Nephron progenitor cell (in vitro differentiated cells): ENCODE measurements at places on chromosomes 3 and 15.

- no peak for DNase-seq
These were observed 36.9 kb downstream of the TXNRD3 start for GRCh38 chr3:126618021-126618420.

GRCh38 chr3:149548669-149549065, 74.2 kb downstream of the TM4SF4 start:
- no peak for DNase-seq

GRCh38 chr3:53151870-53152660, 8.9 kb upstream of the PRKCD start:
- no peak for DNase-seq

- DNase-seq: no peak
These were observed 15.6 kb downstream of the CYP19A1 start for GRCh38 chr15:51322621-51323296.

- DNase-seq: no peak
These were observed 116.4 kb upstream of the ARHGEF3 start for GRCh38 chr3:56918111-56918568.

DNA sequence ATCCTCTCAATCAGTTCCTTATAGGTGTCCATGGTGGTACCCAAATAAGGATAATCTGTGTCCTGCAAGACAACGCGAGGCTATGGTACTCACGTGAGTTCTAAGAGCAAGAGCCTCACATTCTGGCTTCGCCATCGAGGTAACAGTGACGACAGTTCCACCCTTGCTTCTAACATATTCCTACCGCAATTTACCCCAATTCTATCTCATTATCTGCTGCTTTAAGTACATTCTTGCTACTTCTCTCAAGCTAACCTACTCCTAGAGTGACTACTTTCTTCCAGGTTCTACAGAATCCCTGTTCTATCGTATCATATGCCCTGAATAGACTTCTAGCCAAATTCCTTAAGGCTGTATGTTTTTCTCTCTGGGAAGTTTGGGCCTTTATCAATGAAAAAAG, 26.6 kb downstream of the TFRC start:
- DNase-seq: no peak

DNA sequence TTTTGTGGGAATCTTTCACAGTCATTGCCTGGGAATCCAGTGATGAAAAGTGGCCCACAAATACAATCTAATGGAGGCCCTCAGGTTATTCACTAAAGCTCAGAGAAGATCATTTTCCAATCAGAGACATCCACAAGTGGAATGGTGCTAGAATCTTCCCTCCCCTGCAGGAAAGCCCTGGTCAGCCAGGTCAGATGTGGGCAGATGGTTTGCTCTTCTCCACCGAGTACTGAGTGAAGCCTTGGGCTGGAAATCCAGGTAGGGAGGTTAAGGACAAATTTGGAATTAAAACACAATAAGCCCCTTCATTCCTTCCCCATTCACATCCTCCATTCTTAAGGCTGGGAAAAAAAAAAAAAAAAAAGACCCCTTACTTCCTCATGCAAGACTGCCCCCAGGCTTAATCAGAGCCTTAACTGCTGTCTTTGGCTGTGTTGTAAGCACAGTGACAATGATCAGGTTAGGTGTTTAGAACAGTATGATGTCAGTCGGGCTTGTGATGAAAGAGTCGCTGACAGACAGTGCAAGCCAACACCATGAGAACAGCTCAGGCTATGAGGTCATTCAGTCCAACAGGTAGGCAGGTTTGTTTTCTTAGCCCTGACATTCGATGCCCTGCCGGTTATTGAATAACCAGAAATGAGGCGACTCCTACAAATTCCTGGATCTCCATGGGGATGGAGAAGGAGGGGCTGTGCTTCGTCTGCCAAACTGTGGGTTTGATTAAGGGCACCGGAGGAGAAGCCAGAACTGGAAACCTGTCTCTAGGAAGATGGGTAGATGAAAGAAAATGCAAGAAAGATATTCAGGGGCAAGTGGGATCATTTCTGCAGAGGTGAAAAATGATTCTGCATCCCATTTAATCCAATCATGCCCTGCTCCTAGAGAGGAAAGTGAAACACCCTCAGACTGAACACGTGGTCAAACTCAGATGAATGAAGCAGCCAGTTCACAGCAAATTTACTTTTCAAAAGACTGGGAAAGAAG, 23.5 kb upstream of the HES1 start:
- peak; percentile 44 for DNase-seq

DNA sequence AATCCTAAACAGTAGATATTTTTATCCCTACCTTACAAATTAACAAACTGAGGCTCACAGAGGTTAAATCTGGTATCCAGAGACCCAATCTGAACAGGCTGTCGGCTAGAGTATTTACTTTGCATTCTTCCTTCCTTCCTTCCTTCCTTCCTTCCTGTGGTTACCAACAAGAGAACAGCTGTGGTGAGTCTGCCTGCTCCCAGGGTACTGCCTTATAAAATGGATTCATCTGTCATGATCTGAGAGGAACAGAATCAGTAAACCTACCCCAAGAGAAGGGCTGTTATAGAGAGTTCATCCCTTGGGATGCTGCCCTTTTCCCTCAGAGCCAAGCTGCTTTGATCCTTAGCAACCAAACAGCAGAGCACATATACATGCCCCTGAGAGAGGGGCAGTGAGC, 3.6 kb downstream of the GADL1 start:
- DNase-seq: no peak

- no peak for DNase-seq
These were observed 3.5 kb downstream of the TNFSF10 start for GRCh38 chr3:172519740-172520139.

DNA sequence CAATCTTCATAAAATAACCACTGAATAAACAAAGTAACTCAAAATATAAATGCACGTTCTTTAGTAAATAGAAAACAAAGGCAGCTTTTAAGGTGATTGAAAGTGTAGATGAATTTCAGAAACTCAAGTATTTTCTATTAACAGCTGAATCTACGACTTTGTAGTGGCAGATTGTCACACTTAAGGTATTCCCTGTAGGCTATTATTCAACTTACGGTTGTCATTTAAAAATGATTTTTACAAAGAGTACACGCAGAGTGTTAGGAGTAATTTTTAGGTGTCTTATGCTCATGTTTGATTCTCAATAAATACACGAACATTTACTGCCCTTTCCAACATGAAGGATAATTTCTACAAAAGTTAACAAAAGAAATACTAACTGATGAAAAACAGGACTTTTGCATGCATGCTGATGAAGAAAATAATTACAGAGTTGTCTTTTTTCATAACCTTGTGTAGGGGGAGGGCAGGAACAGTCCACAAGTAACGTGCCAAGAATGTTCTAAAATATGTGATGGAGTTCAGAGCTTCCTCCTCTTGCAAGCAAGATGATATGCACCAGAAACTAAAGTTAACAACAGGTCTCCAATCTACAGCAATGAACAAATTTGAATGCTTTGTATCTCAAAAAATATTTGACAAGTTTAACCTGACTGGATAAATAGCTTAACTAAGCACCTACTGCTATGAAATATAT, 16.7 kb downstream of the DCBLD2 start:
- no peak for DNase-seq
